ENCODE measurements at places on chromosomes 11 and 22.

DNA sequence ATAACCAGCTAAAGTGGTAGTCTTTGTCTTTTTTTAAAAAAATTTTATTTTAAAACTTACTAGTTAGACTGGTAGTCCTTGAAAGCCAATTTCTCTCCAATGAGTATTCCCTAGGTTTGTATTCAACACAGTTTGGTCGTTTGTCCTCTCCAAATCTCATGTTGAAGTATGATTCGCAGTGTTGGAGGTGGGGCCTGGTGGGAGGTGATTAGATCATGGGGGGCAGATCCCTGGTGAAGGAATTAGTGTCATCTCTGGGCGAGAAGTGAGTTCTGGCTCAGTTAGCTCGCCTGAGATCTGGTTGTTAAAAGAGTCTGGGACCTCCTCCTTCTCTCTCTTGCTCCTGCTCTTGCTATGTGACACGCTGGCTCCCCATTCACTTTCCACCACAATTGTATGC lies 18.0 kb downstream of the FLI1 start:
- no peak for DNase-seq

GRCh38 chr11:59189986-59190385 lies 18.1 kb downstream of the DTX4 start:
- DNase-seq, result no peak

- no peak for DNase-seq
Measured at GRCh38 chr11:74520927-74521665, 27.6 kb upstream of the LIPT2 start.

- no peak for DNase-seq
Measured at GRCh38 chr11:76734456-76735420, 48.4 kb upstream of the TSKU start.

DNA sequence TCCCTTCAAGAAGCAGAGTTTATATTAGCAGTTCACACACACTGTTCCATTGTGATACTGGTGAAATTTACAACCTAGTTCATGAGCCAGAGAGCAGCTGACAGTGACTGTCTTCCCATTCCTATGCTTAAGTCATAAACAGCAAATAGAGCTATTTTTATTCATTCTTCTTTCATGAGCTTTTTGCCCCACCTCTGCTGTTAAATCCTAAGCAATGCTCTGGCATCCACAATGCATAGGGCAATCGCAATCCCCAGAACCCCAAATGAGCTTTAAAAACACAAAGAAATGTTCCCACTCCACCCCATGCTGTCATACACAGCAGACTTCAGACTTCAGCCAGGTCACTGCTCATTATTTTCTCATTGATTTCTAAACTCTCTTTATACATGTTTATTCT lies 307.5 kb downstream of the ETS1 start:
- no peak for DNase-seq

- DNase-seq, result no peak
Measured at GRCh38 chr22:34702279-34702678, 363.7 kb upstream of the ISX start.

GRCh38 chr11:61476371-61476770 lies 32.2 kb upstream of the LRRC10B start:
- no peak for DNase-seq

DNA sequence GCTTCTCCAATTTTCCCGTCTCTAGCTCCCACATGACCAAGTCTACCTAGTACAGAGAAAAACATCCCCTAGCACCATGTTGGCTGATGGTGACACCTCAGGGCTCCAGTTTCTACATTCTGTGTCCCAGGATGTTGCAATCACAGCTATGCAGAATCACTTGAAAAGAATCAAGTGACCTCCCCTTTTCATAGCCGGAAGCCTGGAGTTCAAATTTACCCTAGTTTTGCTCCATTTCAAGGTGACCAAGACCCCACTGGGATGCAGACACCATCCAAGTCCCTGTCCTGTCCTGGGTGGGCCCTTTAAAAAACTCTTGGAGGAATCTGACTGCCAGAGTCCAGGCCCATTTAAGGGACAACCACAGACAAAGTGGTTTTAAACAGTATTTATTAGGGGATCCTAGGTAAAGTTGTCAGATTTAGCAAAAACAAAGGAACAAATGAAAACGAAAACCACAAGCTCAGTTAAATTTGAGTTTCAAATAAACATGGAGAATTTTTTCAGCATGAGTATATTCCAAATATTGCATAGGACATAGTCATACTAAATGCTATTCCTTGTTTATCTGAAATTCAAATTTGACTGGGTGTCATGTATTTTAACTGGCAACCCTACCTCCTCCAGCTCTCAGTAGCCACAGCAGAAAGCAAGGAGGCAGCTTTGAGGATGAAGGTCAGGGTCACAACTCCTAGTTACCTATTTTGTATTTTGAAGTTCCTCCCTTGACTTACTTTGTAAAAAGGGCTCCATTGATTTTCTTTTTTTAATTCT lies 52.4 kb downstream of the MIAT start:
- DNase-seq, result no peak

GRCh38 chr11:32109138-32109537 lies 18.3 kb downstream of the RCN1 start:
- DNase-seq, result no peak

DNA sequence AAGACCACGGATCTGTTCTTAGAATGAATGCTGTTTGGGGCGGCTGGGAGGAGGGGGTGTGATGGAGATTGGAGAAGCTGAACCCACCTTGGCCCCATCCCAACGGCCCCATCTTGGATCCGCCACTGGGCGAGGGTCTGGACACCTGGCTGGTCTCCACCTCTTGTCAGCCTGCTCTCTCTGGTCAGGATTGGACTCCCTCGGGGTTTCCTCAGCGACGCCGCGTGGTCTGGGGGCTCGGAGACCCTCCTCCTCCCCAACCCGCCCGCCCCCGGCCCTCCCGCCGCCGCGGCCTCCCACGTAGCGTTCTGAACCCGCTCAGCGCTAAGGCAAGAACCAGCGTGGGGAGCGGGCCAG lies 4.3 kb upstream of the FLI1 start:
- DNase-seq, result no peak

DNA sequence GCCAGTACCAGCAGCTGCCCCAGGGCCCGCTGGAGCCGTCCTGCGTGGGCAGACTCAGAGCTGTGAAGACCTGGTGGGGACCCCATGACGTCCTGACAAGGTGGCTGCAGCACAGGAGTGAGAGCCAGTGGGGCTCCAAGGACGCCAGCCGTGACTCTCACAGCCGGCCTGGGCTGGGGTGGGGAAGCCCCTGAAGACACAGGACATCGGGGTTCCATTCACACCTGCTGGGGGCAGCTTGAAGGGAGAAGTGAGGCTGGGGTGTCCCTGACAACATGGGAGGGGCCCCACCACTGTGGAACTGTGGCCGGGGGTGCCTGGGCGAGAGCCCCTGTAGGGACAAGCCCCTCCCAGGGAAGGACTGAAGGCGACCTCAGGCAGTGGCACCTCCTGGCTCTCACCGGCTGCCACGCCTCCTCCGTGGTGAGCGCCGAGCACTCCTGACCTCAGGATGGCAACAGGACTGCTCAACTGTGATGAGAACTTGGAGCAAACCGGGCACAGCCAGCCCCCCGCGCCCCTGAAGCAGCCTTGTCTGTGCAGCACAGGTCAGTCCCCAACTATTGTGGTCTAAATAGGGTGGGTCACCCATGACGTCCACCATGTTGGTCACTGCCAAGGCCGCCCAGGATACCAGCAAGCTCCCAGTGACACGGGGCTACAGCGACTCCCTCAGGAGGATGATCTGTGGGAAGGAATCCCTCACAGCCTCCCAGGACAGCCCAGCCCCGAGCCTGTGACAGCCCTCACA lies 22.7 kb upstream of the IL17REL start:
- no peak for DNase-seq

GRCh38 chr11:22467741-22468140 lies 129.6 kb downstream of the SLC17A6 start:
- no peak for DNase-seq

GRCh38 chr11:19576054-19576453 lies 136.6 kb upstream of the NAV2 start:
- DNase-seq, result no peak

DNA sequence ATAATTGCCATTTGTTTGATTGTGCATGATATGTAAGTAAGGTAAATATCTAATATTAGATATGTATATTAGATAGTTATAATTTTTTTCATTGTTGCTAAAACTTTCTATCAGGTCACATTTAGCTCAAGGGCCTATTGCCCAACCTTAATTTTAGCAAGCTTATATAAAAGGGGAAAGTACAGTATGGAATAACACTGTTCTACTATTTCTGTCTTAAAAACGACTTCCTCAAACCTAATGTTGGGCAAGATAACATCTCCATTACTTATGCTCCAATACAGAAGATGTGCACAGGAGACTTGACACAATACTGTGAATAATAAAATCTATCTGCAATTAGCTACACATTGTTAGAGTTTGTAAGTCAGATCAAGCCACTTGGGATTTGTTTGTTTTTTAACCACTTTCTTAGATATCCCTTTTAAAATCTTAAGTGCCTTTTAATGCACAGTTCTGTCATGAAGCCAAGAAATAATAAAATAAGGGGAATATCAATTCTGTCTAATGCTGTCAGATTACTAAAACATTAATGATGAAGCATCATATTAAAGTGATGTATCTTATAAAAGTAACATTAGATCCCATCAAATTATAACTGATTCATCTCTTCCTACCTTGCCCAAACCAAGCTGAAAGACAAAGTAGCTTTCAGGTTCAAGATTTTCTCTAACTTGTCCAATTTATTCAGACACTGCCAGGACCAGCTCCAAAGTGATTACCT lies 98.1 kb downstream of the SIK3 start:
- no peak for DNase-seq

Measured in activated CD8-positive, alpha-beta memory T cell treated with anti-CD3 and anti-CD28 coated beads, Interleukin-2, amount 50 U/mL, for 48 hours (primary cell).